ENCODE measurements at places on chromosomes 16 and 17.

GRCh38 chr17:74452841-74453661 is 13.4 kb upstream of the CD300A start:
- DNase-seq, result no peak

DNA sequence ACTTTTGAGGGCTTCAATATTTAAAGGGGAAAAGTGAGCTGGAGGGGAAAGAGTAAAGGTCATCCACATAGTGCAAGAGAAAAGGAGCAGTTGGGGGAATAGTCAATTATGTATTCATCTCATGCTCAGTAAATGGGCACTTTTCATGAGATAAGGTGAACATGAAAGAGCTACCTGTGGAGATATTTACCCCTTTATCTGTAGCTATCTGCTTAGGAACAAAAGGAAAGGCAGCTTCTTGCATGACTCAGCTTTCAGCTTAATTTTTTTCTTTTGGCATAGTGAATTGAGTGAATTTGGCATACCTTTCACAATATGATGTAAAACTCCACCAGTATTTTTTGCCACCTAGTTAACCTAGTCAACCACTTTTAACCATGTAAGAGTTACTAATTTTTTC is 26.4 kb downstream of the CPD start:
- no peak for DNase-seq

- no peak for DNase-seq
Observed at GRCh38 chr16:74026373-74027281, 270.0 kb upstream of the PSMD7 start.

GRCh38 chr17:66335797-66336196 is 33.4 kb downstream of the PRKCA start:
- no peak for DNase-seq

DNA sequence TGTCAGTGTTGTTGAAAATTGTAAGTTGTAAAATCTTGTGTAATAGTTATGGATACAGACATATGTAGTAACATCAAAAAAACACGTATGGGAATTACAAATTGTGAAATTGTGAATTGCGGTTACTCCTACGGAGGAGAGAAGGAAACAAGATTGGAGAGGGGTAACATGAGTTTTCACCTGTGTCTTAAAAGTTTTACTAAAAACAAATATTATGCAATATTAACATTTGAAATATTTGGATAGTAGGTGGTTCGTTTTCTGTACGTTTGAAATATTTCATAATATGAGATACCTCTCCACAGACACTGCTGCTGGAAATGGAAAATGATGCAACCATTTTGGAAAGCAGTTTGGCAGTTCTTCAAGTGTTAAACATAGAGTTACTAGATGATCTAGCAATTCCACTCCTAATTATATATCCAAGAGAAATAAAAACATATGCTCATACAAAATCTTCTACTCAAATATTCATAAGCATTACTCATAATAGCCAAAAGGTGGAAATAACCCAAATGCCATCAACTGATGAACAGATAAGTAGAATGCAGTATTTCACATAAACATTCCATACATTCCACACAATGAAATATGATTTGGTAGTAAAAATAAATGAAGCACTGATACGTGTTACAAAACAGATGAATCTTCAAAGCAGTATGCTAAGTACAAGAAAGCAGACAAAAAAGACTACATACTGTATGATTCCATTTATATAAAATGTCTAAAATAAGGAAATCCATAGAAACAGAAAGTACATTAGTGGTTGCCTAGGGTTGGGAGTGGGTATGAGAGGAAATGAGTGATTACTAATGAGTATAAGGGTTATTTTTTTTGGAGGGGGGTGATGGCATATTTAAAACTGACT is 40.7 kb upstream of the ABCA10 start:
- DNase-seq, result no peak

- DNase-seq, result peak; percentile 28
Observed at GRCh38 chr17:27379888-27380533, 76.2 kb upstream of the KSR1 start.

DNA sequence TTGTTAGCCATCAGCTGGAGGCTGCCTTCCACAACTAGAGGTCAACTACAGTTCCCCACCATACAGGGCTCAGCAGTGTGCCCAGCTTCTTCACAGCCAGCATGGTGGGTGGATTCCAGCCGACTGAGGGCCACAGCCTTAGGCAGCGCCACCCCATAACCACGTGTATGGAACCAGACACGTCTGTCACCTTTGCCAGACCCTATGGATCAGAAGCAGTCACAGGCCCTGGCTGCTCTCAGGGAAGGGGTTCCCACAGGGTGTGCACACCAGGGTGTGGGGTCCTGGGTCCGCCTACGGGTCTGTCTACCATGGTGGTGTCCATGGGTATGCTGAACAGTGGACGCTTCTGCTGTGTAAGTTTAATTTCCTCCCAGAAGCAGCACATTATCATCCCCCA is 265.0 kb upstream of the FOXF1 start:
- DNase-seq, result no peak

- DNase-seq, result no peak
Observed at GRCh38 chr16:84891149-84891795, 71.5 kb downstream of the CRISPLD2 start.

DNA sequence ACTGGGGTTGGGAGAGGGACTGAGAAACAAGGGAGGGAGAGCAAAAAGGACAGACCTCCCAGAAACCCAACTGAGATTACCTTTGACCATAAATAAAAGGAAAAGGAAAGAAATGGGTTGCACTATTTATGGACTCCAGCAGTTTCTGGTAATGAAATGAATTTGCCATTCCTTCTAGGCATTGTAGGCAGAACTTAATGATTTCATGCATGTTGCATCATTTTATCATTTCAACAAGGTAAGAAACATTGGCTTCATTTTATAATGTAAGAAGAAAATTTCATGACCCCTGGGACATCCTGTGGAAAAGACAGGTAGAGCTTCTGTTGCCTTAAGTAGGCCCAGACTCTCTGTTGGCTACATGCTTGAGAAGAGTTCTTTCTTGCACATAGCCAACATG is 8.2 kb upstream of the CDYL2 start:
- no peak for DNase-seq

- DNase-seq, result no peak
Observed at GRCh38 chr17:35752945-35753764, at the start of gene GAS2L2. Gene GAS2L2, minus strand, starts transcription at chr17:35753239. Its CDS starts 389 bp downstream, at chr17:35752850.

DNA sequence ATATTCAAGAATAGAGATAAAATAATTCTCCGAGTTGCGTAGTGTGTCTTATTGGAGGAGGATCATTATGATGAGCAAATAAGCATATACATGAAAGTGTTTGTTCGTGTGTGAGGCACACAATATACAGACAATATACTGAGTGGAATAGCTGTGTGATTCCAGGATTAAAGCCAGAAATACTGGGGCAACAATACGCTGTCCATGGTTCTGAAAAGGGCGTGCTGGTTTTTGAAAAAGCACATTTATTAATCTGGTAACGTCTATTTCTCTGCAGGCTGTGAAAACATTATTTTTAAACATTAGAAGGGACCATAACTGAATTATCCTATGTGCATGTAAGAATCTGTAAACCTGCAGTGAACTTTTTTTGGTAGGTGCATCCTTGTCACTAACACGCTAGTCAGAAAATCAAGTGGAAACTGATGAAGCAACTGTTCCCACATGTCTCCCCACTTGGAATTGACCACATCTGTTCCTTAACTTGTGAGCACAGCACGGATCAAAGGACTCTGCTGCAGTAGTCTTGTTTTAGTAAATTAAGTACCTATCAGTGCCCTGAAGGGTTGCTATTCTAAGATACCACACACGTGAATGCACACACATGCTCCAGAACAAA is 346.0 kb downstream of the GRIN2A start:
- peak; percentile 3 for DNase-seq

- no peak for DNase-seq
Observed at GRCh38 chr16:83711069-83711468, 96.7 kb upstream of the HSBP1 start.

- peak; percentile 20 for DNase-seq
Observed at GRCh38 chr16:27169511-27170071, 33.7 kb upstream of the KDM8 start.

DNA sequence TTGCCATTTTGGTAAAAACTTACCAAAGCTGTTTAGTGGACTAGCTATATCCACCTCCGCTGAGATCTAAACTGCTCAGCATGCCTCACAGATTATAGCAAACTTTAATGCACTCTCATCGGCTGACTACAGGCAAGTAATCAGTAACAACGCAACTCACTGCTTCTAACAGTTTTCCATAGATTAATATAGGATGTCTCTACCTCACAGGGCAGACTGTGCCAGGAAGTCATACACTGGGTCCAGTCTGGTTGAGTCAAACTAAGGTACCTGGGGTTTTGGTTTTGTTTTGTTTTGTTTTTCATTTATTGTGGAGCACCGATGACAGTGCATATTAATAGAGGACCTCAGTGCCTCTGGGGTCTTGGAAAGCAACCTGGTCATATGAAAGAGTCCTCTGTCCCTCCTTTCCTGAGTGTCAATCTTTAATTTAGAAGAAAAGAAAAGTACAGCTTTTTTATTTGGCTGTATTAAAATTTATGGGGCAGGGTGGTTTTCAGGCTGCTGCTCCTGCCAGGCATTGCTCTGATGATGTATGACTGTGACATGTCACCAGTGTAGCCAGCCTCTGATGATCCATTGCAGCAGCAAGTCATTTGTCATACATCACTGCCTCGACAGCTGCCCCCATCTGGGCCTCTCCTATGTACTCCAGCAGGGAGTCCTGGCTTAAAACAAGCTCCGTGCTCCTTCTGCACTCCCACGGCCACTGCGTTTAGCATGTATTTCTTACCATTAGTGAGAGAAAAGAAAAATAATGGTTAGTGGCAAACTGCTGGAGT is 854.1 kb downstream of the KCNJ2 start:
- DNase-seq, result peak; percentile 35

- DNase-seq, result peak; percentile 13
Observed at GRCh38 chr16:19524616-19525384, 1.1 kb downstream of the CCP110 start.

GRCh38 chr16:15757630-15758251 is 99.1 kb downstream of the MYH11 start:
- no peak for DNase-seq

- no peak for DNase-seq
Observed at GRCh38 chr17:63268827-63269226, 177.3 kb downstream of the CYB561 start.

GRCh38 chr17:36768394-36768793 is 167.0 kb downstream of the MRM1 start:
- no peak for DNase-seq

DNA sequence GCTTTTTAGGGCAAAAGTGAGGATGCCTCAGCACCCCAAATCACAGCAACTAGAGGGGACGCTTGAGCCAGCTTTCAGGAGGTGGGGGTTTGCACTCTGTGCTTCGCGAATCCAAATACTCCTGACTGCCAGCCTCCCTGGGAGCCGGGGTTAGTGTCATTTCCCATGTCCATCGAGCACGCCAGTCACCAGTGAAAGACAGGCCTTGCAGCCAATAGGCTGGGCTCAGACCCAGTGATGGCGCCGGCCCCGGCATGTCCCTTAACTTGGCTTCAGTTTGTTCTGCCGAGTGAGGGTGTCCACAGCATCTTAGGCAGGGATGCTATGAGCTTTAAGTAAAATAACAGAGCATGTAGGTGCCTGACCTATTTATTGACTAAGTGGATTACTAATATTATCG is 50.9 kb upstream of the CDC42EP4 start:
- DNase-seq, result no peak

DNA sequence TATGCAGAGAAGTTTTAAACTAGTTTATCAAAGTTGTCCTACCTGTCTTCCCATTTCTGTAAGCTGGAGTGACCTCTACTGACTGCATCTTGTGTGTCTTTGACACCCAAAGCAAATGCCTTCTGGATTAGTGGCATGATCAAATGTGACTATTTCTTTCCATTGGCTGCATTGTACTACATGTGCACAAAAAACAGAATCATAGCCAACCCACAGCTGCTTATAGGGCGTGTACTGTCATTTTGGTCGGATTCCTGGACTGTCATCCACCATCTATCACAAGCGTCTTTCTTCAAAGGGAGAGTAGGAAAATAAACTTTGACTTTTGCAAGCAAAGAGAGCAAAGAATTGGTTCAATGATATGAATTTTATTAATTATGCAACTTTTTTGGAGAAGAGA is 310.6 kb downstream of the MAP2K6 start:
- DNase-seq, result no peak

GRCh38 chr17:65780111-65780510 is 218.7 kb upstream of the AXIN2 start:
- DNase-seq, result no peak

DNA sequence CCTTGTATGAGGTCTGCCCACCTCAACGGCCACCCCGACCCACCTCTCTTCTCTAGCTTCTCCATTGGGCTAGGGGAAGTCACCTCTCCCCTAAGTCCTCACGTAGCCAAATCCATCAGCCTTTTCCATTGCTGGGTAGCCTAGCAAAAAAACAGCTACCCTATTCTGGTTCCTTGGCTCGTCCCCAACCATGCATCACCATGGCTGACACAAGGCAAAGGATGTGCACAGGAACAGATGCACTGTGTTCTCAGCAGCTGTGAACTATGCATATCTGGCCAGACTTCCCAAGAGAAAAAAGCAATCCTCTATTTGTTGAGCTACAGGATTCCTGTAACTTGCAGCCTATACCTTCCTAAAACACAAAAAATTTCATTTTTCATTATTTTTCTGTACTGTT is 22.0 kb upstream of the FLCN start:
- no peak for DNase-seq

DNA sequence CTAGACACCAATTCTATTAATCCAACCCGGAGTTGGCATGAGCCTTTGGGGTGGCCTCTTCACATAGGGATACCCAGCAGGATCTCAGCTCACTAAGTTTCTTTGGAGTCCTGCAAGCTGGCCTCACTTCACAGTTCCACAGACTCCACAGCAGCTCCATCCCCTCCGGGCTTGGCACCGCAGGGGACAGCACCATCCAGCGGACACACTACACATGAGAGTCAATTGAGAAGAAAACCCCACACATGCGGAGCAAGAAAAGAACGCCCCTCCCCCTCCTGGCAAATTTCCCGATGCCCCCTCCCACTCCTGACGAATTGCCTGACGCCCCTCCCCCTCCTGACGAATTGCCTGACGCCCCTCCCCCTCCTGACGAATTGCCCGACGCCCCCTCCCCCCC is 31.1 kb downstream of the KLHDC4 start:
- DNase-seq, result no peak

- no peak for DNase-seq
Observed at GRCh38 chr17:10879190-10879836, 41.4 kb upstream of the PIRT start.

GRCh38 chr17:68457168-68457538 is at the start of gene WIPI1:
Gene WIPI1, minus strand, starts transcription at chr17:68457496. Its CDS starts 75 bp downstream, at chr17:68457421.
- no peak for DNase-seq

DNA sequence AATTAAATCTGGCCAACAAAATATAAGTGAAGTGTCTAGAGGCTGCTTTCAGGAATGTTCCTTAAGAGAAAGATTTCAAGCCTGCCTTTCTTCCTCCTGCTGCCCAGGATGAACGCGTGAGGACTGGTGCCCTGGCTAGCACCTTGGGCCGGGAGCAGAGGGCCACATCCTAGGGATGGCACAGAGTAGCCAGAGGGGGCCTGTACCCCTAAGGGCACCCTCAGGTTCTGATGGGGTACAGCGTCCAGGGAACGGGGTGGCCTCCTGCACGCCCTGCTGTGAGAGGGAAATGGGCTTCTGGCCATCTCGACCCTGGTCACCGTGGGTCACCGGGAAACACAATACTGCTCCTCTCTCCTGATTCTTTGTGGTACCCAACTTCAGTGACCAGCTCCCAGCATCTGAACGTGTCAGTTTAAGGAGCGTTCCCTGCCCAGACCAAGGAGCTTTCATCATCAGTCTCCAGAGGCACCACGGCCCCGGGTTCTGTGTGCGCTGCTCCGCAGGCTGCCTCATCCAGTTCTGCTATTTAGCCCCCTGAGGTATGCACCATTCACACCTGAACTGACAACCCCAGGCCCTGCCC is 40.3 kb downstream of the MAP1LC3B start:
- DNase-seq, result no peak
